Gastroesophageal sphincter (tissue), 4 donors: ENCODE measurements at places on chromosomes 4 and X. TPM values are rescaled to one million over a fixed set of nuclear protein-coding genes. Genes with fewer than 3 reads are reported as not detected.
A peak's percentile ranks its signal among the peaks of the same experiment; 100 is the strongest.

The WNK3 gene
- total RNA-seq = 2.5 TPM

GRCh38 chr4:12852338-12853307 lies 631.5 kb downstream of the RAB28 start:
- ATAC-seq = peak; percentile 77

The PNMA5 gene
- not detected for total RNA-seq

DNA sequence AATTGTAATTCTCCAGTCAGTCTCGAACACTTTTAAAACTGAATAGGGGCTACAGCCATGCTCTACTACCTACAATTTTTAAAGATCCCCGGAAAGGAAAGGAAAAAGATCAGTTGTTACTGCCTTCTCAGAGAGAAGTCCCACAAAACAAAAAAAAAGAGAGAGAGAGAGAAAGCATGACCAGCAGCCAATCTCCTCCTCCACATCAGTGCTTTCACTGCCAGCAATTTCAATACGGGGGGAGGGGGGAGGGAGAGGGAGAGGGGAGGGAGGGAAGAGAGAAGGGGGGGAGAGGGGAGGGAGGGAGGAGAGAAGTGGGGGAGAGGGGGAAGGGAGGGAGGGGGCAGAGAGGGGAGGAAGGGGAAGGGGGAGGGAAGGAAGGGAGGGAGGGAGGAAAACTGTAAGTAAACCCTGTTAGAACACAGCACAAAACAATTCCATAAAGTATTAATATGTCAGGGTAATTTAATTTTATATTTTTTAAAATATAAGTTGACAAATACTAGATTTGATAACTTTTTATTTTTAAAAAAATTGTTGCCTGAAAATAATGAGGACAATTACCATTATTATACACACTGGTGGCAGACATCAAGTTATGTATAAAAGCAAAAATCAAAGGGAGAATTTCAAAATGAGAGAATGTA lies 108.0 kb downstream of the LRBA start:
- no peak for ATAC-seq

- ATAC-seq = peak; percentile 53
These were observed 106.8 kb upstream of the NKX1-1 start for GRCh38 chr4:1512738-1513660.

- no peak for ATAC-seq
These were observed 28.0 kb downstream of the JAKMIP1 start for GRCh38 chr4:6172093-6172926.

The SLC30A9 gene
- total RNA-seq = 39.4 TPM
